Activated T-helper 1 cell treated with anti-CD3 and anti-CD28 coated beads, Interleukin-12 subunit alpha, Interleukin-12 subunit beta, Interleukin-2, Interleukin-4 antibody, amounts not matched to agents 30 ng/mL and 10 ng/mL and 1 ng/mL, durations not matched to agents 14 hours and 24 hours and 36 hours (primary cell): ENCODE measurements at places on chromosomes 1 and 21. TPM values are rescaled to one million over a fixed set of nuclear protein-coding genes. Genes with fewer than 3 reads are reported as not detected.

DNA sequence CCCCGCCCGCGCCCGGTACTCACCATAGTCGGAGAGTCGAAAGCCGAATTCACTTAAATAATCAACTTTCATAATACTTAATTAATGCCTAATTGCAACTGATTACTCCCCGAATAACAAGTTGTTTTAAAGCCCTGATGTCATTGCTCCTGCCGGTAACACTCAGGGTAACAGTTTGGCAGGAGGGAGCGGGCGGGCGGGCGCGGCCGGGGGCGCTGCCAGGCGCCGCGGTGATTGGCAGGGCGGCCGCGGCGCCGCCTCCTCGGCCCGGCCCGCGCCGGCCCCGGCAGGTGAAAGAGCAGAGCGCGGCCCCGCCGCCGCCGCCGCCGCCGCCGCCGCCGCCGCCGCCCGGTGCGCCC lies 102.2 kb downstream of the CASZ1 start:
- peaks cover 20% of the 10 kb centered on the region for H3K27me3 ChIP-seq
- peak overlapping the region; percentile 71 for H3K27ac ChIP-seq
- peak overlapping the region; percentile 79 for H3K4me3 ChIP-seq
- peaks cover 29% of the 10 kb centered on the region for H3K4me1 ChIP-seq
- DNase-seq: no peak

DNA sequence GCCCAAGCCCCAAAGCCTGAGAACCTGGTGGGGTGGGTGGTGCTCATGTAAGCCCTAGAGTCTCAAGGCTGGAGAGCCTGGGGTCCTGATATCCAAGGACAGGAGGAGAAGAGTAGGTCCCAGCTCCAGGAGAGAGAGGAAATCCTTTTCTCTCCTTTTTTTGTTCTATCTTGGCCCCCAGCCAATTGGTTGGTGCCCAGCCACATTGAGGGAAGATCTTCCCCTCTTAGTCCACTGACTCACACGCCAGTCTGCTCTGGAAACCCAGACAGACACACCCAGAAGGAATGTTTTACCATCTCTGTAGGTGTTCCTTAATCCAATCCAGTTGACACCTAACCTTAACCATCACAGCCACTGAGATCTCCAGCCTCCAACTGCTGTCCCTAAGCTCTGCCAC lies 16.2 kb upstream of the LIN9 start:
- H3K4me1 ChIP-seq: peaks cover 6% of the 10 kb centered on the region
- no peak overlapping the region for H3K4me3 ChIP-seq
- DNase-seq: no peak
- H3K36me3 ChIP-seq: no peaks in the 10 kb centered on the region

Gene SH2D2A
- 283 and 286 TPM in 2 replicates for total RNA-seq

Gene RASAL2
- total RNA-seq: not detected in 2 replicates

Gene FAM163A
- not detected in 2 replicates for total RNA-seq
